Lower lobe of right lung (tissue), 2 donors: ENCODE measurements at places on chromosomes 6 and 20. TPM values are rescaled to one million over a fixed set of nuclear protein-coding genes. Genes with fewer than 3 reads are reported as not detected.

HLA-C gene
- 1,186 TPM for total RNA-seq

MEI4 gene
- not detected for total RNA-seq

MAD2L1BP gene
- 19.2 TPM for total RNA-seq

SMLR1 gene
- not detected for total RNA-seq

KCNK16 gene
- not detected for total RNA-seq

BPIFB4 gene
- not detected for total RNA-seq

SMOC2 gene
- total RNA-seq: 12.6 TPM

LTA gene
- total RNA-seq: not detected
